ENCODE measurements at places on chromosomes 12 and 14.

DNA sequence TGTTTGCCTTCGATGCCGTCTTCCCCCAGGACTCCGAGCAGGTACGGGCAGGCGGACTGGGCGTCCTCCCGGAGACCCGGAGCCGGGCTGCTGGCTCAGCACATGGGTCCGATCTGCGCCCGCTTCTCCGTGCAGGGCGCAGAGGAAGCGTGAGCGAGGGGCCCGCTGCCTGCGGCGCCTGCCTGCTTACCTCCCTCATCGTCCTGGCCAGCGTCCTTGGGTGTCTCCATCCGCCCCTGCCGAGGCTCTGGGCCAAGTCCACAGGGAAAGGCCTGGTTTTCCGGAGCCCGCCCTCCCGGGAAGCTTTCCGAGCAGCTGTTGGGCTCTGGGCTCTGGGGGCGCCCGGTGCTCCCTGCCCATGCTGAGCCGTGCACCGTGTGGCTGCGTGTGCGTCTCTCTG is 33.5 kb downstream of the KIF26A start:
- peak; percentile 54 for DNase-seq

GRCh38 chr12:8475508-8476203 is 19.9 kb downstream of the CLEC6A start:
- no peak for DNase-seq

DNA sequence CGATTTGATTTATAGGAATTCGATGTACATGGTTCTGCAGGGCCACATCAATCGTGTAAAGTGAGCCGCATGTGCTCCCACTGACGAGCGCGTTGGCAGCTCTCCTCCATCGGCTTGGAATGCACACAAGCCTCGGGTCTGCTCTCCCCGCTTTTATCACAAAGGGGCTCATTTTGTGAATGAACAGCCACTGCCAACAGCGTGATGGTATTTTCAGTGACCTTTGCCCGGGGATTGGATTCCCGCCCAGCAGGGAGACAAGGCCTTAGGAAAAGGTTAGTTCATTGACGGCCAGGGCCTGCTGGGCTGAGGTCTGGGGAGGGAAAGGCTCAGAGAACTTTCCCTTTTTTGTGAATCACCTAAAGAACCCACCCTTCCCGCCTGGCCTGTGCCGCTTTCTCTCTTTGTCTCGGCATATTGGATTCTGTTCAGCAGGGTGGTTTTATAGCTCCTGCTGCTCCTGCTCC is 232.1 kb downstream of the MSRB3 start:
- DNase-seq, result peak; percentile 87

- DNase-seq, result no peak
Observed at GRCh38 chr14:30020271-30020670, 92.6 kb upstream of the PRKD1 start.

DNA sequence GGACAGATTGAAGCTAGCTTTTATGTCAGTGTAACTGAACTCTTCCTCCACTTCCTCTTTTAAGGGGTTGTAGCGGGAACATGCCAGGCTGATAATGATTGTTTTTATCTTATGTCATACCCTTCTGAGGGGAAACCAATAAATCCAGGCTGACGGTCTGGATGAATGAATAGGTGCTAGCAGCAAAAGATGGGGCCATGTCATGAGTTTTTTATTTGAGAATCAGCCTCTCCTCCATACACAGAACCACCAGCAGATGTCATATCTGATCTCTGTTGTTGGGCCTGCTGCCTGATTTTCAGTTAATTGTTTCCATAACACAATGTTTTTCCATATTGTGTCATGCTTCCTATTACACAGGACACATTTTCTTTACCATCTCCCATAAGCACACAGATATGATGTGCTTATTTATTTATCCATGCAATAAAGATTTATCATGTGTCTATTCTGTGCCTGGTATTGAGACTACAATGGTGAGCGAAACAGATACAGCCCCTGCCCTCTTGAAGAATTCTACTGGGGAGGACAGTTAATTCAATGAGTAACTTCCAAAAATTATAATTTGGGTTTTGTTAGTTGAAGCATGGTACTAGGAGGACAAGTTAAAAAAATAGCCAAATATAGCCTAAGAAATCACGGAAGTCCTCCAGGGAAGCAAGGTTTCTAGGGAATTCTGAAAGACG is 33.6 kb upstream of the CRY1 start:
- DNase-seq, result no peak

- DNase-seq, result no peak
Observed at GRCh38 chr12:48822139-48822538, 3.8 kb downstream of the CACNB3 start.

DNA sequence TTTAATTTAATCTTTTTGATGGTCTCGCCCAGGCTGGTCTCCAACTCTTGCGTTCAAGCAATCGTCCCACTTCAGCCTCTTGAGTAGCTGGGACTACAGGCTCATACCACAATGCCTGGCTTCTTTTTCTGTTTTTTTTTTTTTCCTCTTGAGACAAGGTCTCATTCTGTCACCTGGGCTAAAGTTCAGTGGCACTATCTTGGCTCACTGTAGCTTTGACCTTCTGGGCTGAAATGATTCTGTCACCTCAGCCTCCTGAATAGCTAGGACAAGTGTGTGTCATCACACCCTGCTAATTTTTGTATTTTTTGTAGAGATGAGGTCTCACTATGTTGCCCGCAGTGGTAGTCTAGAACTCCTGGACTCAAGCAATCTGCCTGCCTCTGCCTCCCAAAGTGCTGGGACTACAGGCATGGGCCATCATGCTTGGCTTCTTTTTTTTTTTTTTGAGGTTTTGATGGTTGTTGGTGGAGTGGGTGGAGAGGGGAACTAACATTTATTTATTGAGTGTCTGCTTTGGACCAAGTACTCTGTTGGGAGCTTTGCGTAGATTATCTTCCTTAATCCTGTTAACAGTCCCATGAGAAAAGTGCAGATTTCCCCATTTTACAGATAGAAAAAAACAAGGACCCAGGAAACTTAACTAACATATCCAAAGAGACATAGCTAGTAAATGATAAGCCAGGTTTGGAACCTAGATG is 102.0 kb downstream of the DIP2B start:
- DNase-seq, result no peak

DNA sequence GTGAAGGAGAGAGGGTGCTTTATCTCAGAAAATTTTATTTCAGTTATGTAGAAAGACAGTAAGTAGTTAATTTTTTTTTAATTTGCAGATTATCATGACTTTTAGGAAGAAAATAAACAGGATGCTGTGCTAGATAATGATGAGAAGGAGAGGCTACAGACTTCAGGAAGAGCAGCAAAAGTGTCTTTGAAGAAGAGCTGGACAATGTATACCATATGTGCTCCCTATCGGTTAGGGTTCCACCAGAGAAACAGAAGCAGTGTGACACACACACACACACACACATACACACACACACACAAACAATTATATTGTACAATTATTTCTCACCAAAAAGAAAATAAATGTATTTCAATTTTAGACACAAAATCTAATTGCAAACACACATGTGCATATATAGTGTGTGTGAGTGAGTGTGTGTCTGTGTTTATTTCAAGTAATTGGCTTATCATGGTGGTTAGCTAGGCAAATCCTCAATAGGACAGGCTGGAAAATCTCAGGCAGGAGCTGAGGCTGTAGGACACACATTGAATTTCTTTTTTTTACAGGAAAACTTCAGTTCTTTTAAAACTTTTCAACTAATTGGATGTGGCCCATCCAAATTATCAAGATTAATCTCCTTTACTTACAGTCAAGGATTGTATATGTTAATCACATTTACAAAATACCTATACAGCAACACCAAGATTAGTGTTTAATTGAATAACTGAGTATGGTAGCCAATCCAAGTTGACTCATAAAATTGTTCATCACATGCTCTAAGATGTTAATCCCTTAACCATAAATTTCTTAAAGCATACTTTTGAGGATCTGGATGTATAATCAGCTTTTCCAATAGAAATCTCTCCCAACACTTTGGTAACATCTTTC is 235.8 kb upstream of the DCN start:
- DNase-seq, result no peak

DNA sequence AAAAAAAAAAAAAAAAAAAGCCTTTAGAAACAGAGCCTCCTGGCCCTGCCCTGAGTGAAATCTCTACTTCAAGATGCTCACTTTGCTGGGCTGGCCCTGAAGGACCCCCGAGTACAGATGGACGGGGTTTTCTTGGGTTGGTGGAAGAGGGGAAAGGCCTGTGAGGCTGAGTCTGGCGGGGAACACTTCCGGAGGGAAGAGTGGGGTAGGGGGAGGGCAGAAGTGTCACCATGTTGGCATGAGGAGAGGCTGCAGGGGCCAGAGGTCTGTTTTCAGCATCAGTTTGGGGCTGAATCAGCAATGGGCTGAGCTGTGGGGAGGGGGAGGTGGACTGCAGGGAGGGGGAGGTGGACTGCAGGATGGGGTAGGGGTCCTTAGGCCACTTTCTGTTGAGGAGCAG is 15.3 kb downstream of the RFLNA start:
- no peak for DNase-seq

GRCh38 chr12:10634427-10634826 is 21.0 kb upstream of the MAGOHB start:
- DNase-seq, result no peak

DNA sequence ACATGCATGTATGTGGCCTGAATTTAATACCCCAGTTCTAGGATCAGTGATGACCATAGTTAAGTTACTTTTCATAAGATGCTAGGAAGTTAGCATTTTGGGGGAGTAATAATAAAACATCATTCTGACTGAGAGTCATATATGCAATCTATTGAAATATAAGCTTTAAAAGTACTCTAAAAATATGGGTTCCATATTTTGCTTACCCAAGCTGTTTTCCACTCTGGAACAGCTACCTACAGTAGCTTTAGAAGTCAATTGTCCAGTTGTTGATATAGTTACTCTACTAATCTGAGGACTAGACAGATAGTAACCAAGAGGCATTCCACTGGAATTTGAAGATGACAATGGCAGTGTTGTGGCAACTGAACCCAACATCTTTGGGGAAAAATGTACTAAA is 4.0 kb downstream of the LMNTD1 start:
- DNase-seq, result no peak

GRCh38 chr14:75969891-75970290 is 11.9 kb downstream of the TGFB3 start:
- no peak for DNase-seq

DNA sequence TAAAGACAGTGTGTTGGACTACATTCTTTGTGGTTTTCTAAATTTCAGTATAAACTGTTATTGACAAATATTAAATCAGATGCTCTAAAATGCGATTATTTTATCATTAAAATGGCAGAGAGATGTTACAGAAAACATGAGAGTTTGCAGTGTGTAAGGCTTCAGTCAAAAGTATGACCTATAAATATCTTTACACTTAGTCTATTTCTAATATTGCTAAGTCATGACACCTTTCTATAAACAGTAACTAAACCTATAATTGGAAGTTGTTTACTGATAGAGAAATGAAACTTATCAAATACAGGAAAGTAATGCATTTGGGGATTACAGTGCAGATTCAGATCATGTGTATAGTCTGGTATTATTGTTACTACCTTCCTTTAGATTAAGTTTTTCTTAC is 68.9 kb upstream of the YARS2 start:
- no peak for DNase-seq

DNA sequence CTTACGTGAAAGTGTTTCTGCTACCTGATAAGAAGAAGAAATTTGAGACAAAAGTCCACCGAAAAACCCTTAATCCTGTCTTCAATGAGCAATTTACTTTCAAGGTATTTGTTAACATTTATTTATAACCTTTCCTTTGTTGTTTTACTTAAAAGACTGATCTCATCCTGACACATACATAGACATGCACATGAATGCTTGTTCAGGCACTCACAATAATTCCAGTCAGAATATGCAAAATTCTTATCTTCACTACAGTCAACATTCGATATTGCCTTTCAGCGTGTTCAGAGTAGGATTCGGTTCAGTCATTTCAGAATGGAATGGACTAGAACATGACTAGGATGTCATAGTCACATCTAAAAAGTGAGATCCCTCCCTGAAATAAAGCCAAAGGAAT is 394.6 kb downstream of the PAWR start:
- no peak for DNase-seq

GRCh38 chr12:53381731-53382630 is 2.0 kb downstream of the SP1 start:
- DNase-seq, result peak; percentile 44

DNA sequence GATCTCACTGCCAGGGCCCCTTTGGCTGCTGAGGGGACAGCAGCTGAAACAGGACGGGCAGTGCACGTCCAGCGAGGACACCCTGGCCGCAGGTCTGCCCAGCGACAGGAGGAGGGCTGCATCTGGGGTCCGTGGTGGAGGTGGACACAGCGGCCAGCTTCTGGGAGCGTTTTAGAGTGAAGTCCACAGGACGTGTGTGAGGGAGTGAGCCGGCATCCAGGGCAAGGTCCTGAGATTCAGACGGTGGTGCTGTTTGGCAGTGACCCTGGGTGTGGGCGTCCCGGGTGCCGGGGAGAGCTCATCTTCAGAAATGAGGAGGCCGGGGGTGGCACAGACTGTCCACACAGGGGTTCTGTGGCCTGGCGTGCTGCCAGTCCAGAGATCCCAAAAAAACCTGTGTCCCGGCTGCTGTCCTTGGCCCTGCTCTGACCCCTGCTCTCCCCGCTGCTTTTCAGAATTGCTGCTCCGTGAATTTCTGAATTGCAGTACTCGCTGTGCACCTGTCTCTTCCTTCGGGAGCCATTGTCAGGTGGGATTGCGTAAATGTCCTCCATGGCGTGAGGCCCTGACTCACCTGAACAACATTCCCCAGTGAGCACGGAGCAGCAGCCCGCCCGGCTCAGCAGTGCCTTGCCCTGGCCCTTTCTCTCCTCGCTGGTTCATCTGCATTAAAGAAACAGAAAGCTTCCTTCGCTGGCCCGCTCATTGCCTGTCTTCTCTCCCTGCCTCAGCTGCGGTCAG is 183.5 kb upstream of the C14orf180 start:
- no peak for DNase-seq

DNA sequence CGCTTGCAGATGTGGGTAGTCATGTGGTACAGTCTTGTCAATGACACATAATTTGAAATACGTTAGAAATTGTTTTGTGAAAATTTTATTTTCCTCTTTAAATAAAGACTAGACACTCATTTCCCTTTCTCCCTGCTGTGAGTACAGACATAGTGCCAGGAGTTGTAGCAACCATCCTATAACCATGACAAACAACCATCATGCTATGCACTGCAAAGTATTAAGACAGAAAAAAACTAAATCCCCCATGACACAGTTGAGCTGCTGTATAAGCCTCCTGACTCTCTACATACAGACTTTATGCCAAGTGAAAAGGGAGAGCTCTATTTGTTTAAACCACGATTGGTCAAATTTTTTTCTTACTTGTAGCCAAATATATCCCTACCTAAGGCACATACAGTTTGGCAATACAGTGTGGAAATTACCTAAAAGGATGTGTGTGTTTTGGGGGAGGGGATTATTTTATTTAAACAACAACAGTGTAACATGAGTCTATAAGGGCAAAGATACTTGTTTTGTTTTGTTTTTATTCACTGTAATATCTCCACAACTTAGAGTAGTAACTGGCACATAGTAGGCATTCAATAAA is 45.0 kb upstream of the KRR1 start:
- DNase-seq, result no peak

GRCh38 chr12:131163189-131163738 is 209.6 kb downstream of the ADGRD1 start:
- no peak for DNase-seq

Measured in femur (tissue), 1 donor.